Tibial nerve (tissue), 4 donors: ENCODE measurements at places on chromosomes 11 and 22. TPM values are rescaled to one million over a fixed set of nuclear protein-coding genes. Genes with fewer than 3 reads are reported as not detected.

The LIPT2 gene
- total RNA-seq: 8.3 TPM

The TRIM34 gene
- total RNA-seq: 2.2 TPM

The KCNQ1OT1 gene
- 8.0 TPM for total RNA-seq

The MTFP1 gene
- total RNA-seq: 12.7 TPM

The NAALAD2 gene
- total RNA-seq: 4.2 TPM

The GAL gene
- not detected for total RNA-seq

The OR52E8 gene
- total RNA-seq: not detected
